ENCODE measurements at places on chromosomes 3 and 15.

GRCh38 chr15:81091889-81092558 is 42.0 kb upstream of the CFAP161 start:
- DNase-seq = no peak

DNA sequence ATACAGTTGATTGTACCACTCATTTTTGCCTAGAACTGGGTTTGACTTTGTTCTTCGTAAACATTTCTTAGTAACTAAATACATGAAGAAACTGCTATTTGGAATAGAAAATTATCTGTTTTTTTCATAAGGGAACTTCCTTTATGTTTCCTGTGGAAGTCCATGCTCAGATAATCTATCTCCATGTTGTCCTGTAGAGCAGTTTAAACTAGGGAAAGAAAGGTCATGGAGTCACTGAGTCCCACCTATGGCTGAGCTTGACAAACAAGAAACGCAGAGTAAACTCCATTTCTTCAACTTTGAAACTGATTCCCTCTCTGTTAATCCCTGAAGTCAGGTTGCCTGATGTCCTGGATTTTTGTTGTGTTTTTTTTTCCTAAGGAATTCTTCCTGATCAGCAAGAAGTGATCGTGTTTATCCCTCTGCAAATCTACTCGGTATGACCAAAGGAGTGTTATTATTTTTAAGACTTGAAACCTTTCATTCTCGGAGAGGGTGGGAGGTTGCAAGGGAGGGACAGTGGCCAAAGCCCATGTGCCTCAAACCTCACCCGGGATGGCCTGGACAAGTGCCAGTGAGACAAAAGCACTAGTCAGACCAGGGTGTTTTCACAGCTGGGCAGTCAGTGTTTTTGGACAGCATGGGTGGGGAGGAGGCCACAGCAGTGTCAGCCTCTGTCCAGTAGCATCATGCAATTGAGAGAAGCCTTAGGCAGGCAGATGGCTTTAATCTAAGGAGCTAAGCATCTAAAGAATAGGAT is 129.8 kb upstream of the PHLDB2 start:
- no peak for DNase-seq

- DNase-seq = no peak
Measured at GRCh38 chr3:187520027-187520945, 149.9 kb downstream of the SST start.

DNA sequence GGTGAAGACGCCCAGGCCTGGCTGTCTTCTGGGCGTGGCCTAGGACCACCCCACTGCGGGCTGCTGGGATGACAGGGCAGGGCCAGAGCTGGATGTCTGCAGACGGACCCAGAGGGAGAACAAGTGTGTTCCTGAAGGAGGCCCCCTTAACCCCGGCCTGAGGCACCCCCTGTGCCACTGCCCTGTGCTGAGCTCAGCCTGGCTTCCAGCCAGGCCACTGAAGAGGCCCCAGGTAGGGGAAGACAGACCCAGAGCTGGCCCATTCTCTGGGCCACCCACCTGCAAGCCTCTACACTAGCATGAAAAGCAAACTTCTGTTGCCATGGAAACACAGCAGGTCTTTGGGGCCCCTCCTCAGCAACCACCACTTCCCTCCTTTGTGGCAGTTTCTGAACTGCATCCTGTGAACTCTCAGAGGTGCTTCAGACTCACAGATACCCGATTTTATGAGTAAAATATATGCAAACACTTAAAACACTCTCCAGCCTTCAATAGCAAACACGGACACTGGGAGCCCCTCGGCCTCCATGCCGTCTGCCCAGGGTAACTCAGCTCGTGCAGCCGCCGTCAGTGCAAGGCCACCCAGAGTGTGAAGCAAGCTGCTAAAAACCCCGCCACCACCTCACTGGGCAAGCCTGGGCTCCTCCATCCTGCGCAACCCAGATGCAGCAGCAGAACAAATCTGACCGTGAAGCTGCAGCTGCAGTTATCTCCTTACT is 42.5 kb downstream of the CMTM6 start:
- DNase-seq = peak; percentile 96

DNA sequence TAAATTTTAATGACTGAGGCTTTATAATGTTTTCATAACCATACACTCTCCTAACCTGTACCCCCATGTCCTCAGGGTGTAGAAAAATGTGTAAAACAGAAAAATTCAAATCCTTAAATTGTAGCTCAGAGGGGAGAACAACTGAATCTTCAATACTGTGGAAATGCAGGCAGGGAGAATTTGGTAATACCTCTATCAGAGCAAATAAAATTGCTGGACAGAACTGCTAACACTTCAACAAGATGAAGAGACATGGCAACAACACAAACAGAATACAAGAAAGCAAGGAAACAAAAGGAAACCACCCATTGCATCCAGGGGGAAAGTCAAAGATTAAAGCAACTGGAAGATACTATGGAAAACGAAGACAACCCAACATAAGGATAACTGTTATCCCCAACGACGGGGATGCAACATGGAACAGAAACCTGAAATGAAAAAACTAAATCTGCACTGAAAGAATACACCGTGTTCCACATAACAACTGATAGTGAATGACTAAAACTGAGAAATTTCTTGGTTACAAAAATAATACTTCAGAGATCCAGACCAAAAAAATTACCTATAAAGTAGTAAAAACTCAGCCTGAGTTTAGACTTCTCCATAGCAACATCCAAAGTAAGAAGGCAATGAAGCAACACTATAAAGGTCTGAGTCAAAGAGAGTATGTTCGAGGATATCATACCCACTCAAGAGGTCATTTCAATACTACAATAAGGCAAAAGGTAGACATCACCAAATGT is 48.5 kb downstream of the HACD2 start:
- DNase-seq = no peak

- DNase-seq = no peak
Measured at GRCh38 chr15:58267051-58267450, 128.9 kb downstream of the AQP9 start.

- DNase-seq = no peak
Measured at GRCh38 chr3:112407888-112408702, 75.1 kb downstream of the CD200 start.

DNA sequence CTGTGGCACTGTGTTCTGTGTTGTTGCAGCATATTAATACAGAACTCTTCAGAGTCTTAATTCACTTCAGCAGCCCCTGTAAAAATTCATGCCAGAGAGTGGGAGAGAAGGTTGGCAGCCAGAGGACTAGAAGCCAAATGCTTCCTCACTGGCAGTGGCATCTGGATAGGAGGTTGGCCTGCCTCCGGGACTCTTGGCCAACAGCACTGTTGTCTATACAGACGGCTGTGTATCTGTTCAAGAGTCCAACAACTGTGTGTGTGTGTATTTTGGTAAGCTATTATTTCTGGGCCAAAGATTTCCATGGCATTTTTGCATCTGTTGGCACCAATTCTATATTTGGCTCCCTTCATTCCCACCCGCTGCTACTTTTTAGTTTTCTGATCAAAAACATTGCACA is 156.0 kb upstream of the SOX2 start:
- no peak for DNase-seq

GRCh38 chr3:139509631-139510030 is 29.9 kb downstream of the RBP1 start:
- DNase-seq = no peak

DNA sequence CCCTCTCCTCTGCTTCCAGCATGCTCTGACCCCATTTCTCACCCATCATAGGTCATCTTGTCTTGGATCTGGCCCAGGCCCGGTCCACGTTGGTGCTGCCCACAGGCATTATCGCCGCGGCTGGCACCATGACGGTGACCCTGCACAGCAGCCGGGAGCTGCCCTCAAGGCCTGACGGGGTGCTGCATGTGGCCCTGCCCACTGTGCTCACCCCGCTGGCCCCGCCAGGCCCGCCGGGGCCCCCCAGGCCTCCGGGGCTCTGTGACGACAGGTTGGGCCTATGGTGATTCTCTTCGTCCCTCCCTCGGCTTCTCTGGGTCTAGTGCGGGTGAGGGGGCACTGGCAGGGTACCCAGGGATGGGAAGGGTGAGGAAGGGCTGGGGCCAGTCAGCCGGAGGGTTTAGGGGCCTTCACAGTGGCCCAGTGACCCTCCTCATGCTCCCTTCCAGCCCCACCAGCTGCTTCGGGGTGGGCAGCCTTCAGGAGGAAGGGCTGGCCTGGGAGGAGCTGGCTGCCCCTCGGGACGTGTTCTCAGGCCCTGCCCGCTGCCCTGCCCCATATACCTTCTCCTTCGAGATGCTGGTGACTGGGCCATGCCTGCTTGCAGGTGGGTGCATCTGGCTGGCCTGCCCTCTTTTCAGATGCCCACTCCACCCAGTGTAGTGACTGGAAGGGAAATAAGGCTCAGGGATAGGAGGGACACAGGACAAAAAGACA is 3.9 kb downstream of the VWA5B2 start:
- DNase-seq = no peak

GRCh38 chr3:76509179-76509830 is 530.6 kb upstream of the ROBO2 start:
- no peak for DNase-seq

- peak; percentile 16 for DNase-seq
Measured at GRCh38 chr3:27483117-27484014, 818 bp downstream of the SLC4A7 start.

- DNase-seq = no peak
Measured at GRCh38 chr3:177516158-177517011, 319.1 kb upstream of the TBL1XR1 start.

DNA sequence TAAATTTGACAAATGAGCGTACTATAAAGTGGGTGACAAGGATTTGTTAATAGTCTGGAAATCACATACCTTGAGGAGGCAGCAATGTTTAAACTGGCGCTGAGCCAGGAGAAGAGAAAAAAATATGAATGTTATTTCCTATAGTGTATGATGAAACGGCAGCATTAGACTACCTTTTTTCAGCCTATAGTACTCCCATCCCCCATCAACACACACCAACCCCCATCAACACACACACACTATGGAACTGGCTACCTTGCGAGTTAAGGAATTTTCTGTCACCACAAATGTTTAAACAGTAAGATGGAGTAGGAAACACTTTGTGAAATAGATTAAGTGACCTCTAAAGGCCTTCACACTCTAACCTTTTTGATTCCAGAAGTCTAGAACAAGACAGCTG is 46.8 kb upstream of the ZCWPW2 start:
- DNase-seq = no peak

DNA sequence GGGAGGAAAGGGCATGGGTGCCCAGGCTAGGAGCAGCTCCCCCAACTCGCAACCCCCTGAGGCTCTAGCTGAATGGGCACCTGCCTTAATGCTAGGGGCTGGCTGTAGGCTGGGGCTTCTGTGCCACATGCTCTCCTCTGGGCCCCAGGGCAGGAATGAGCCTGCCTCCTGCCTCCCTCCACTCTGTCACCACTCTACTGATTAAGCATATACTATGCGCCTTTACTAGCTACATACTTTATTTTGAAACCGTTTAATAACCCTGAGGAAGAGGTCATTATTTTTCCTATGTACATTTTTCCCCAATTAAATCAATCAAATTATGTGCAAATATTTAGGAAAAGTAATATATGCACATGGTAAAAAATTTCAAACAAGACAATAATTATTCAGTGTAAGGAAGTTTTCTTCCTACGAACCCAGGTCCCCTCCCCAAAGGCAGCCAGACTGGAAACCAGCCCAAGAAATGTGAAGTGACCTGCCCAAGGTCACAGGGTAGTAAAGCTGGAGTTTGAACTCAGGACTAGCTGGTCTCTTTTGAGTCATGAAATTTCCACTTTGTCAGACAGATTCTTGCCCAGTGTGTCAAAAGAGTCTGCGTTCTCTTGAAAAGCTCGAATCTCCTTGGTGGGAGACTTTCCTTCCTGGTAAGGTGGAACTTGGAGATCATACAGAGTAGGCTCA is 122.5 kb downstream of the DNAJB8 start:
- DNase-seq = no peak

DNA sequence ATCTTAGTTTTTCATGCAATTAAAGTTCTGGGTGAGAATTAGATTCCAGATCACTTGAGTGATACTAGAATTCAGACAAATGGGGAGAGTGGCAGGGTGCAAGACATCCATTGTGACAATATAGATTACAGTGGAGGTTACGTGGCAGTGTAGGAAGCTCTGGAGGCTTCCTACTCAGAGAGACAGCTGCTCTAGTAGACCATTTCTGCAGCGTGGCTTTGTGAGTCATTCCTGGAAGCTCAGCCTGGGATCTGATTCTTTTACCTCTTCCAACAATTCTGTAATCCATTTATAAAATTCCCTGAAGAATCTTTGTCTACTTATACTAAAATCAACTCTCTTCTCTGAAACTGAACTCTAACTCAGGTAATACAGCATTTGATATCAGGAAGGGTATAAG is 90.4 kb upstream of the ASB14 start:
- no peak for DNase-seq

DNA sequence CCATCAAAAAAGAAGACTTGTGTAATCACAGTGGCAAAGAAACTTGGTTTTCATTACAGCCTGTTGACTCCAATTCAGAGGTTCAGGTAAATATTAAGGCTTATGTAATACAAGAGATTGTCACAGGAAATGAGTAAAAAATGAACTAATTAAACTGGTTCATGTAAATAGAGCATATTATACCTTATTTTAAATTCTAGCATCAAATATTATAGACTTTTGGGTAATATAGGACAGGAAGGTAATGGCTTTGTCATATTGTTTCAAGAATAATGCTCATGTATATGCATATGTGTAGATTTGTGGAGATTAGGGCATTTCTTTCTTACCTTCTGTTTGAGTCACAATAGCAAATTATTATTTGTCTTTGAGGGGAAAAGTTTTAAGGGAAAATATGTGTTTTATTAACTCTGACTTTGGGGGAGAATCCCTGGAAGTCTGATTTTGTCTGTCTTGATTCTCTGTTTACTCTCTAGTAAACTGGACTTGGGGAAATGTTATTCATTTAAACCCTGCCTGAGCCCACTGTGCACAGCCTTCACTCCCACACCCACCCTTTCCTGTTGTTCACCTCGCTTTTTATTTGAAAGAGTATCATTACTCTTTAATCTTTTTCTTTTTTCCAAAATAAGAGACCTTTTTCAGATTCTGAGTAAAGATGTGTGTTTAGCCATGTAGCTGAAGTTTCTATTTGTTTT is 43.0 kb downstream of the RASA2 start:
- no peak for DNase-seq

DNA sequence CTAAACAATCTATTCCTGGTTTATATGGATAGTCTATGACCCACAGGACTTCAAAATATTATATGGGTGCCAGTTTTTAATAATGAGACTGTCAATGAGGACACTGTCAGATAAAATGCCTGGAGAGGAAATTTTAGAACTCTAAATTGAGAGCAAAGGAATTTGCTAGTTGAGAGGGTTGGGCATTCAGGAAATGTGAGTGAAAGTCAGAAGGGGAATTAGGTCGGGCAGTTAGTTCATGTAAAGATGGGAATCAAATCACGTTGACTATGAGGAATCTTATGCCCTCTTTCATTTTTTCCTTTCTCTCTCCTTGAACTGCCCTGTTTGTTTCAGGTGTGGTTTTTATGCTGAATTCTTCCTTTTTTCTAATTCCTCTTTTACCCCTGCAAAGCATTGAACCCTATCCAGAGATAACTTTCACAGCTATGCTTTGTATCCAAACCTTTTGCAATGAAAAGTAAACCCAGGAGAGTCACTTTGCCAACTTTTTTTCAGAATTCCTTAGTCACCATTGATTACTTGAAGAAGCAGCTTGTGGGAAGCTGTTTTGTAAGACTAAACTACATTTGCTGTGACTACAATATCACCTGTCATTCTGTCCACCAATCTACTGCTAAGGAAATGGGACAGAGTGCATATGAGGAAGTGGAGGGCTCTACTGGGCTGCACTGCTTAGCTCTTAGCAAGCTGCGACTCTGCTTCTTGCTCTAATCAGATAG is 27.8 kb downstream of the CHP1 start:
- DNase-seq = no peak

- no peak for DNase-seq
Measured at GRCh38 chr3:116301422-116301821, 143.9 kb downstream of the LSAMP start.

Data from T-helper 2 cell (primary cell).